Midbrain (tissue), 1 donor: ENCODE measurements at places on chromosomes 12 and 14.
A peak's percentile ranks its signal among the peaks of the same experiment; 100 is the strongest.

GRCh38 chr12:50123203-50123602 lies 11.2 kb downstream of the COX14 start:
- no peak for DNase-seq

- no peak for DNase-seq
Measured at GRCh38 chr14:104550340-104550860, 29.2 kb upstream of the C14orf180 start.

GRCh38 chr12:71664411-71665089 lies 449 bp downstream of the THAP2 start:
- peak; percentile 59 for DNase-seq

GRCh38 chr14:70050136-70050535 lies 138.6 kb downstream of the SLC8A3 start:
- DNase-seq = no peak

GRCh38 chr14:74444866-74445265 lies 18.9 kb upstream of the SYNDIG1L start:
- DNase-seq = no peak

DNA sequence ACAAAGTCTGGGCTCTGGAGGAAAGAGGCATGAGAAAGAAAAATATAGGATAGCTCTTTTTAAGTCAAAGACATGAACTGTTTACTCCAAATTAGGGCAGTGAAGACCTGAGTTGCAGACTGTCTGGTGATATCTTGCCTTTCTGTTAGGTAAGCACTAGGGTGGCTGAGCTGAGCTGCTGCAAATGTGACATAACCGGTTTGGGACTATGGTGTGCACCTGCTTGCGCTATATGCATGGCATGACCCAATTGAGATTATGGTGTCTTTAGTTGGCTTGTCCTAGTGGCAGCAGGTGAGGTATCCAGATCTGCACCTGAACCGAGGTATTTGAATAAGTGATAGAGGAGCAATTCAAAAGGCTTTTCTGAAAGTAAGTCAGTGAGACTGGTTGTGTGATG lies 345.6 kb downstream of the APAF1 start:
- DNase-seq = no peak

DNA sequence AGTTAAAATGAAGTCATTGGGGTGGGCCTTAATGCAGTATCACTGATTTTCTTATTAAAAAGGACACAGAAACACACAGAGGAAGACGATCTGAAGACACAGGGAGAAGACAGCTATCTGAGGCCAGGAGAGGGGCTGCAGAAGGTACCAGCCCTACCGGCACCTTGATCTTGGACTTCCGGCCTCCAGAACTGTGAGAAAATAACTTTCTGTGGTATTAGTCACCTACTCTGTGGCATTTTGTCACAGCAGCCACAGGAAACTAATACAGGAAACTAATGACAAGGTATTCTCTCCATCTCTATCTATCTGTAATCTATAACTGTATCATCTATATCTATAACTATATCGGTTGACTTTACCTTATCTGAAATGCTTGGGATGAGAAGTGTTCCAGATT lies 1149.5 kb downstream of the BCL11B start:
- DNase-seq = no peak

DNA sequence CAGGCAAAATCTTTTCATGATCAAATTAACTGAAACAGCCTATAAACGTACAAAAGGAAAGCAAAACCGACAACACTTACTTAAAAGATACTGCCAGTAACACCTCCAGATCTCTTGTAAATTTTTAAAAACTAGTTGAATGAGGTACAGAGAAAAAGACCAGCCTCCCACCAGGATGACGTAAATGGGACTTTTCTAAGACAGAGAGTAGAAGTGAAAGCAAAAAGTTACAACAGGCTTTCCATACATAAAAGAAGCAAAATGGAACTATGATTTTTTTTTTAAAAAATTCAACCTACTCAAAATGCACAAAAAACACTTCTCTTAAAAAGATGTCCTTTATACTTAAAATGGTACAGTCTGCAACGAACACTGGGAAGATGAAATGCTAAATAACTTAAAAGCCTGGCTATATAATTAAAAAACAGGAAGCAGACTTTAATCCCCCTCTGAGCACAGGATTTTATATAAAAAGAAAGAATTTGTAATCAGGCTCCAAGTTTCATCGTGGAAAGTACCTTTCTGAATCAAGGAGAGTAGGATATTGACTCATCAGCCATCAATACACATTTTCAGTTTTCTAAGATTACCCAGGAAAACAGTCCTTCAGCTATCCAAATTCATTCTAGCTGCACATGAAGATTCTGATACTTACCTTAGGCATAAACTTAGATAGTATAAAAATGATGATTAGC lies 14.2 kb upstream of the MYO1A start:
- no peak for DNase-seq

- DNase-seq = peak; percentile 44
Measured at GRCh38 chr14:35988972-35989690, 163.0 kb downstream of the BRMS1L start.

DNA sequence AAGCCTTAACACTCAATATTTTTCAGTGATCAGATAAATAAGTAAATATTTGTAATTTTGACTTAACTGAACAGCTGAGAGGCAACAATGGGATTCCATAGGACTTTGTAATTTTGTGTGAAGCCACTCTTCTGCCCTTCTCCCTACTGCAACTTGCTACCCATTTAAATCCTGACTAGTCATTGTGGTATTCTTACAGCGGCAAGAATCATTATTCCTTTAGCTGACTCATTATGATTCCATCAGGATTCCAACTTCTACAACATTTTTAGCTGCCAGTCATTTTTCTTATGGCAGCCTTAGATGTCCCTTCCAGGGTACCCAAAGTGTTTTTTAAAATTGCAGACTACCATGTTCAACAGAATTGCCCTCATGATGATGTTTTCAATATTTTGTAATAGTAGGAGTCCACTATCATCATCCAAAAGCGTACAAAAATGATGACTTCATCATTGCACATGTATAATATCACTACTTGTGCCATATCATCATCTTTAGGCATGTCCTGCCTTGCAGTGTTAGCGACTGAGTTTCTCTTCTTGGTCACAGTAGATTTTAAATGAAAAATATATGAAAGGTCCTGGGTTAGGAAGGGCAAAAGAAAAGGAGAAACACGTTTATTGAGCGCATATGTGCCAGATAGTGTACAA lies 5.1 kb upstream of the MAGOHB start:
- DNase-seq = no peak

GRCh38 chr14:29240066-29240465 lies 473.5 kb downstream of the FOXG1 start:
- DNase-seq = no peak

DNA sequence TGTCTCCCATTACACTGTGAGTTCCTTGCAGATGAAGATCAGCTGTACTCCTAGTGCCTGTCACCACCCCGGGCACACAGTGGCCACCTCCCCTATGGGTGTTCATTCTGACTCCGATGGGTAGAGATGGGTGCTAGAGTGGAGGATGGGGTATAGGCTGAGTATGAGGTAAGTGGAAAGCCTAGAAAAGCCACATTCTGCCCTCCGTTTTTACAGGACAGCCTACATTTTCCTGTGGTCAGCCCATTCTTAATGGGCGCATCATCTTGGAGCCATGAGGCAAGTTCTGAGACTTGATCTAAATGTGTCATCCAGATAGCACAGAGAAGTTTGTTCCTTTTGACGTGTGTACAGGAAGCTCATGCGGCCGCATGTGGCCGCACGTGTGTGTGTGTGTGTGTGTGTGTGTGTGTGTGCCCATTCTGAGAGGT lies 166.7 kb upstream of the HIF1A start:
- DNase-seq = no peak
